ENCODE measurements at places on chromosomes 2 and 18.

DNA sequence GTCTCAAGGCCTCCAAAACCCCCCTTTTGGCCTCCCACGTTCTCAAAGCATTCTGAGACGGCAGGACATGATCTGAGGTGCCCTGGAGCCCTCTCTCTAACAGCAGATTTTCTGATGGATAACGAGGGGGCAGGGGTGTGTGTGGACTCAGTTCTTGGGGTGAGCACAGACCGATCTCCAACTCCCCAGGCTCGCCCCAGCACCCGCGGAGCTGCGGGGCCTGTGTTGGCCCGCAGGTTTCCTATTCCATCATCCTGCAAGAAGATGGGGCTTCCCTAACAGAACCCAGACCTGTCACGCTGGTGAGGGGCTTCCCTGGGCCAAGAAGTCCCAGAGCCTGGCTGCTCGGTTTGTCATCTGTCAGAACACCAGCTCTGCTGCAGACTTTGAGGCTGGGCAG lies 196.1 kb downstream of the ANAPC1 start:
- no peak for DNase-seq

- DNase-seq = no peak
These were observed 146.6 kb downstream of the MAP4K4 start for GRCh38 chr2:101844055-101844635.

GRCh38 chr2:233210843-233211547 lies 40.5 kb upstream of the ATG16L1 start:
- DNase-seq = no peak

- DNase-seq = no peak
These were observed 404.0 kb downstream of the ADCYAP1 start for GRCh38 chr18:1308686-1309085.

GRCh38 chr2:139721411-139721995 lies 941.3 kb upstream of the NXPH2 start:
- no peak for DNase-seq

- no peak for DNase-seq
These were observed 48.7 kb upstream of the FZD7 start for GRCh38 chr2:201984800-201985525.

DNA sequence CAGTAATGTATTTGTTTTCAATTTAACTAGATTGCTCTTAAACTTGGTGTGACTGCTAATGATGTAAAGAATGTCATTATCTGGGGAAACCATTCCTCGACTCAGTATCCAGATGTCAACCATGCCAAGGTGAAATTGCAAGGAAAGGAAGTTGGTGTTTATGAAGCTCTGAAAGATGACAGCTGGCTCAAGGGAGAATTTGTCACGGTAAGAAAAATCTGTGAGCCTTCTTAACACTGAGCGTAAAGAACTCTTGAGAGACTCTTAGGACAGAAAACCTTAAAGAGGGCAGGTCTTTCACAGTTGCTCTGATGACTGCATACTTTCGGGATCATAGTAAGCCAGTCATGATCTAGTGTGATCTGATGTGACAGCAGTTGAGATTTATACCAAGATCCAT lies 15.9 kb downstream of the MDH1 start:
- DNase-seq = no peak

DNA sequence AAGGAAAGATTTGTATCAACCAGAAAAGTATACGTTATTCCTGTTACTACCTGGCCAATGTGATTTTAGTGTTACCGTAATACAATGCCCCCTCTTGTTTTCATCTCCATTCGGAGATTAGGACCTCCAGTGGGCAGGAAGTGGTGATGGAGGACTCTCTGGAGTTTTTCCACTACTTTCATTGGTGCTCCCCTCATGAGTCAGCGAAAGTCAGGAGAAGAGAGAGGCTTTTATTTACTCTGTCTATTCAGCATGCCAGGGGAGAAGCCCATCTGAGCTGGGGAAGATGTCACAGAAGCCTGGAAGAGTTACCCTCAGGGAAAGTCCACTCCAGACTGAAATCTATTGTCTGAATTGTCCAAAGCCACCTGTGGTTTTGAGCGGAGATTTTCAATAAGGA lies 88.2 kb upstream of the THUMPD2 start:
- DNase-seq = no peak

- no peak for DNase-seq
These were observed 56.2 kb downstream of the PRPF40A start for GRCh38 chr2:152661076-152661475.

GRCh38 chr2:30144260-30144659 lies 2.5 kb upstream of the YPEL5 start:
- no peak for DNase-seq

DNA sequence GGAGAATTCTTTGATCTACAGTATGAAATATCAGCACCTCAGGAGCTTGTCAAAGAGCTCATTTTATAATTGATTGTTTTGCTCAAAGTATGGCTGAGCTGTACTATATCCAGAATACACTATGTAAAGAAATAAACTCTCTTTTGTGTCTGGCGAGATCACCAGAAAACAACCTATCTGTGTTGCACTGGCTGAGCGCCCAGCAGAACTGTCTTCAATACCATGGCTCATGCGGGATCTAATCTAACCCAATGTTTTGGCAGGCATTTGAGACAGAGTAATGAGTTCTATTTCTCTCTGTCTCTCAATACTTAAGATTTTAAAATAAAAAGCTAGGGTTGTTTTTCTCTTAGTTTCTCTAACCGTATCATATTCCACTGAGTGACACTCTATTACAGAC lies 192.4 kb downstream of the L3MBTL4 start:
- no peak for DNase-seq
